ENCODE measurements at places on chromosomes 7 and 10.

- no peak for DNase-seq
Measured at GRCh38 chr10:100744136-100744986, 1.0 kb upstream of the PAX2 start.

DNA sequence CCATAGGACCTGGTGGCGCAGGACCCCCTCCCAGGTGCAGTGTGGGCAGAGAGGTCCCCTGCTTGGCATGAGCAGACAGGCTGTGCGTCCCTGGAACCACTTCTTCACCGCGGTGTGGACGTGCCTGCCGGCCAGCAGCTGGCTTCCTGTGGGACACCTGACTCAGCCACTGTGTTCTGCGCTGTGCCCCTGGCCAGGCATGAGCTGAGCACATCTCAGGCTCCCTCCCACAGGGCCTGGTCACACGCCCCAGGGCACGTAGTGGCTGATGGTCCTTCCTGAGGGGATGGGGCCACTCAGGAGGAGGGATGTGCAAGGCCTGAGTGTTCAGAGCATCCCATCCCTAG is 3.5 kb upstream of the DEPP1 start:
- no peak for DNase-seq

DNA sequence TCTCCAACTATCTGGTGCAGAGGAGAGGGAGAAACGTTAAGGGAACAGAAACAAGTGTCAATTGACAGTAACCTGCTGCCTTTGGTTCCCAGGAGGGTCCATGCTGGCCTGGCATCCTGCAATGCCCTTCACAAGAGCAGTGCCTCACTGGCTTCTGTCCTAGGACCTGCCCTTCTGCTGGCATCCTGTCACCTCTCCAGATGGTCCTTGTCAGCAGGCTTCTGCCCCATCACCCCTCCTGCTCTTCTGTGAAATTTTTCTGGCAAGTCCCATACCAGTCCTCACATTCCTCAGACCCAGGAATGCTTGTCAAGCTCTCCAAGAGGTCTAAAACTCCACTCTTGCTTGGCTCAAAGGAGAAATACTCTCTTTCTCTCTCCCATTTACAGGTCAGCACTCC is 34.2 kb downstream of the C10orf67 start:
- no peak for DNase-seq

GRCh38 chr10:96270571-96270970 is 798 bp downstream of the BLNK start:
- DNase-seq = no peak

DNA sequence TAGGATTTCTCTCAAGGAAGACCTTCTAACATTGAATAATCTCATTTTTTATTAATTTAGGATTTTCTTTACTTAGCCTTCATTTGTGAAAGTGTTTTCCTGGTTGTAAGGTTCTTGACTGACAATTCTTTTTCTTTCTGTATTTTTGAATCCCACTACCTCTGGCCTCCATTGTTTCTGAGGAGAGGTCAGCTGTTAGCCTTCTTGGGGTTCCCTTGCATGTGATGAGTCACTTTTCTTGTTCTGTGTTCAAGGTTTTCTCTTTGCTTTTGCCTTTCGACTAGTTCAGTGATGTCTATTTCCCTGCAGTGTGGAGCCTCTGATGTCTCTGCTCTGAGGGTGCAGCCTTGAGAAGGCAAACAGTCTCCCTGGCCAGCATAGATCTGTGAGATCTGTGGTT is 304.1 kb upstream of the ZNF32 start:
- DNase-seq = no peak

GRCh38 chr10:35644050-35644950 is 2.2 kb upstream of the FZD8 start:
- no peak for DNase-seq

DNA sequence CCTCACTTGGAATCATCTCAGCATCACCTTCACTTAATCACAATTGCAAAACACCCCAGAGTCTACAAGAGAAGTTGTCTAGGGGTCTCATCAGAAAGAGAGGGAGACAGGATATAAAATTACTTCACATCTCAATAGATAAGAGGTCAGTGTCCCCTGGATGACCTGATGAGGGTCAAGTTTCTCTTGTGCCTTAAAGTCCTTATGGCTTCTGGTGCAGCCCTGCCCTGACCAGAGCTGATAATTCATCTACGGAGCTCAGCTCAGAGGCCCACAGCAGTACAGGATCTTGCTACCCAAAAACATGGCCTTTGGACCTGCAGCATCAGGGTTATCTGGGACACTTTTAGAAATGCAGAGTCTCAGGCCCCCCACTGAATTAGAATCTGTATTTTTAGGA is 111.1 kb upstream of the GLI3 start:
- no peak for DNase-seq

DNA sequence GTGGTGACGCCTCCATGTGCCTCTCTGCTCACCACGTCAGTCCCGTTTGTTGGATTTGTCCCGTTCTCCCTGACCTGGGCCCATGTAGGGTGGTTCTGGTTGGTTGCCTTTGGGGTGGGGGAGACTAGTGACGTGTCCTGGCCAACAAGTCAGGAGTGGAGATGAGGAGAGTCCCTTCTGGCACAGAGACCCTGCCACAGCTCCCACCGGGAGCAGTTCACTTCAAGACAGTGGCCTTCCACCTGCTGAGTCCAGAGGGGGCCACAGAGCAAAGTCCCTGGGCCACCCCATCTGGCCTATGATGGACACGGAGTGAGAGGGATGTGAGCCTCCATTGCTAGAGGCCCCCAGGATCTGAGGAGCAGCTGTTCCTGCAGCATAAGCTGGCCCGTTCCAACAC is 405.6 kb downstream of the TCERG1L start:
- DNase-seq = no peak

GRCh38 chr7:117665368-117665767 is 185.5 kb downstream of the CFTR start:
- no peak for DNase-seq

- DNase-seq = no peak
Measured at GRCh38 chr7:16350634-16351033, 70.7 kb downstream of the CRPPA start.

GRCh38 chr10:109969760-109970346 is 37.9 kb upstream of the ADD3 start:
- no peak for DNase-seq

GRCh38 chr10:116237260-116237659 is 35.7 kb downstream of the GFRA1 start:
- DNase-seq = no peak

DNA sequence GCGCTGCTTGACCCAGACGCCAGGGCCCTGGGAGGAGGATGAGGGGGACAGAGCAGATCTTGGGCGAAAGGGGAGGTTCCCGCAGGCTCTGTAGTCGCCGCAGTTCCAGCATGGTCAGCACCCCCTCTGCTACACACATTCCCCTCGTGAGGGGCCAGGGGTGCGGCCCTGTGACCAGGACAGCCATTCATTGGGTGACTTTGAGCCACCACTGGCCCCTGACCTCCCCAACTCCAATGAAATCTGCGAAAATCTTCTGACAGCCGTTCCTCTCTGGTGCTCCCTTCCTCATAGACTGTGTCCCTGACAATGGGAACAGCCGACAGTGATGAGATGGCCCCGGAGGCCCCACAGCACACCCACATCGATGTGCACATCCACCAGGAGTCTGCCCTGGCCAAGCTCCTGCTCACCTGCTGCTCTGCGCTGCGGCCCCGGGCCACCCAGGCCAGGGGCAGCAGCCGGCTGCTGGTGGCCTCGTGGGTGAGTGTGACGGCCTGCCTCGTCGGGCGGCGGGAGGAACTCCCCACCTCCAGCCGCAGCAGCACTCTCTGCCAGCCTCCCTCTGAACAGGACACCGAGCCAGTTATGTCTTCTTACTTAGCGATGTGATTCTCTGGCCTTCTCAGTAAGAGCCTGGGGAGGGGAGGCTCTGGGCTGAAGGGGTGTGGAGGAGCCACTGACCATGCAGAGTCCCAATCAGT is 825 bp downstream of the TMEM176A start:
- no peak for DNase-seq

DNA sequence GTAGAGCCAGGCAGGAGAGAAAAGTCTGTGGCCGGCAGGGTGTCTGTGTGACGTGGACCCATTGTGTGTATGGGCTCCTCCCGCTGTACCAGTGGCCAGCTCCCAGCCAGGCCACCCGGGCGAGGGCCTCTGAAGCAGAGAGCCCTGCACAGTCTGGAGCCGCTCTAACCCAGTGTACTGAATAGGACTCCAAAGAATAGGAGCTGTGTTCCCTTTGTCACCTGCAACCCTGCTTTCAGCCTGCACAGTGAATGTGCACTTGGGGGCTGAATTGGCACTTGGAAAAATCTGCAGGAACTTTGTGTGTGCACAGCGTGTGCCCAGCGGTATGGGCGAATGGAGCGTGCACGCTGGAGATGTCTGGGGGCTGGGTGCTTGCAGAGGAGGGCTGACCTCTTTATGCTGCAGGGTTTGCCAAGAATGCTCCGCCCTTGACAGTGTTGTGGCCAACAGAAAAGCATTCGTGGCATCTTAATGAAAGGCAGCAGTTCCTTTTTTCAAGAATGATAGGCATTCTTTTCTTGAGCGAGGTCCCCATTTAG is 216.2 kb downstream of the AUTS2 start:
- no peak for DNase-seq

DNA sequence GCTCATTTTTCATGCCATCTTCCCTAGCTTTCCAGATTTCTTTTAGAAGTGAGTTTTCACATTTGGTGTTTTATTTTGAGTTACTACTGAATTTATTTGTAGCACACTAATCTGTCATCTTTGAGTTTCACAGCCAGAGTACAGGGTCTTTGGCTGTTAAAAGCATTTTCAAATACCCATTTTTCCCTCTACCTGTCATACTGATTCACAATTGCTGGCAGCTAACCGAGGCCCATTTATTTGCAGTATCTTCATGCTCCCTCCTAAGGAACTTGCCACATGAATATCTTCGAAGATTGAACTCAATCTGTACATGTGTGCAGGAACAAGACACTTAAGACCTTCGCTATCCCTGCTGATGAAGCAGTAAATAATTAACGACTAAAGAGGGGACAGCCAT is 44.8 kb upstream of the DKK1 start:
- DNase-seq = no peak

- no peak for DNase-seq
Measured at GRCh38 chr10:43261578-43262396, 5.1 kb downstream of the RASGEF1A start.

- DNase-seq = no peak
Measured at GRCh38 chr7:90961037-90961725, 303.1 kb upstream of the FZD1 start.

DNA sequence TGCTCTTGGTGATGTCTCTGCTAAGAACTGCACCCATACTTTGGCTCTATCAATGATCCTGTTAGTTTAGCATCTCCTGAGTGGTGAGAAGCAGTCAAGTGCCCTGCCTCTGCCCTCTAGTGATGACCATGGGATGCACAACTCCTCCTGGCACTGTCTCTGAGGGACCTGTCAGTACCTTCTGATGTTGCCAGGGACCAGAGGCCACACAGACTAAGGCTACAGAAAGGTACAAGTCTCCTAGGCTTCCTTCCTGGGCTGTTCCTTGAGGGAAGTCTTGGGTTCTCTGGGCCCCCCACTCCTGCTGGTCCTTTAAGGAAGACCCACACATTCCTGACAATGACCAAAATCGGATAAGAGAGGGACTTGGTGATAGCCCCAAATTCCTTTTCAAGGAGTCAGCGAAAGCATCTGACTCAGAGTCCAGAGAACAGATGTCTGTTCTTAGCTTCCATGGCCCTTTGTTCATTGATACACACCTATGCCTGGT is 15.3 kb downstream of the NKX2-3 start:
- no peak for DNase-seq

- DNase-seq = peak; percentile 85
Measured at GRCh38 chr7:129779602-129780256, 168.2 kb downstream of the NRF1 start.

DNA sequence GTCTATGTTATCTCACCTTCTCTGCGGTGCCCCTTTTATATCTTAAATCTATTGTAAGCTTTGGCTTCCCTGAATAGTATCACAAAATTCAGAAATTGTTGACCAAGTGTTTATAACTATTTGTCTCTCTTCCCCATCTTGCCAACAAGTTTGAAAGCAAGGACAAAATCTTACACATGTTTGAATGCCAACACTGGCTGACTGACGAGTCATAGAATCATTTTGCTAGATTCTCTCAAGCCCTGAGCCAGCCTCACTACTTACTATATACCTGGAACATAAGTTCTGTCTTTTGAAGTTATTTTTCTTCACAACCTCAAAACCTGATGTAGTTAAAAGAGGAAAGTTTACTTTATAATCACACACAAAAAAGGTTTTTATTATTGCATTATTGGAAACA is 700.7 kb downstream of the PHTF2 start:
- no peak for DNase-seq

DNA sequence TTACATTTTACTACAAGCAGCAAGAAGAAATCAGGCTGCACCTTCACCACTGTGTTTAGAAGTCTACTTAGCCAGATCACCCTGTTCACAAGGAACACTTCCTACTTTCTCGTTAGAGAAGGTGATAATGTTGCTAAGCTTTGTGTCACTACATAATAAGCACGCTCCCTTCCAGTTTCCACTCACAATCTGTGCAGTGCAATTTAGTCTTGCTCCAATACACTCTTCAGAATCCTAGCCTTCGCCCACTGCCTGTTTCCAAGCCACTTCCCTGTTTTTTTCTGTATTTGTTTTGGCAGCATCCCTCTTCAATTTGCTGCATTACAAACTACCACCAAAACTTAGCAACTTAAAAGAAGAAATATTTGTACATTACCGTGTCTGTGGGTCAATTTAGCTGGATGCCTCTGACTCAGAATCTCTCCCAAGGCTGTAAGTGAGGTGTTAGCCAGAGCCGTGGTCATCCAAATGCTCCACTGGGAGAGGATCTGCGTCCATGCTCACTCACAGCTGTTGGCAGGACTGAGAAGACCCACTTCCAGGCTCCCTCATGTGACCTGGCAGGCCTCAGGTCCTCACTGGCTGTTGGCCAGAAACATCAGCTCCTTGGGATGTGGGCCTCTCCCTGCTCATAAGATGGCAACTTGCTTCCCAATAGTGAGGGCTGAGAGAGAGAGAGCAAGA is 110.4 kb downstream of the PON1 start:
- no peak for DNase-seq

DNA sequence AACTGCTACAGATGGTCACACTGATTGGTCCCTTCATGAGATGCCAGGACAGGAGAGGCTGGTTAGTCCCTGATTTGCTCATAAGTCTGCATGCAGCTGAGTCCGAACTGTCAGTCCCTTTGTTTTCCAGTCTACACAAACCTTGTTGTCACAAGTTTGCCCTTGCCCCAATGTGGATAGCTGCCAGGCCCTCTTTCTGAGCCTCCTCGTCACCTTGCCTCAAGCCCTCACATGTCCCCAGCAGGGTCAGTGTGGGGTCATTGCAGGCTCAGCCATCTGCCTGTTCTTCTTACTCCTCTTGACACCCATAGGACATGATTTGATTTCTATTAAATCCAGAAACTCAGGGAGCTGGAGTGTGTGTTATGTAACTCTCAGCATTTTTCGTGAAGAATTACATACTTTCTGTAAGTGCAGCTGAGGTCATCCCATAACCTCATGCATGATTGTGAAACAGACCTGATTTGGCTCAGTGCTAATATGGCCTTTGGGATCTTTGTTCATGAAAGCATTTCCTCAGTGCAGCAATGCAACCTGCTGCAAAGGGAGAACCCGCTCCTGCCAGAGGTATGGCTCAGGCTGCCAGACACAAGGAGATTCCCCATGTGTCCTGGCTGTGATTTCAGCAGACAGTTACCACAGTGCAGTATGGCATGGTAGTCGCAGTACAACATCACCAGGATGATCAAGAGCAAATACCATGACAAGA is 70.0 kb upstream of the ZMIZ2 start:
- DNase-seq = no peak
